ENCODE measurements at places on chromosomes 2 and 18. TPM values are rescaled to one million over a fixed set of nuclear protein-coding genes. Genes with fewer than 3 reads are reported as not detected.
A peak's percentile ranks its signal among the peaks of the same experiment; 100 is the strongest.

The SGO2 gene
- 55.3 TPM for total RNA-seq

The MRO gene
- 0.46 TPM for total RNA-seq

The ELOA2 gene
- total RNA-seq = not detected

The ANKRD53 gene
- not detected for total RNA-seq

The TUBA4B gene
- total RNA-seq = not detected

- DNase-seq = no peak
Measured at GRCh38 chr2:68738906-68739594, 4.4 kb downstream of the ARHGAP25 start.

DNA sequence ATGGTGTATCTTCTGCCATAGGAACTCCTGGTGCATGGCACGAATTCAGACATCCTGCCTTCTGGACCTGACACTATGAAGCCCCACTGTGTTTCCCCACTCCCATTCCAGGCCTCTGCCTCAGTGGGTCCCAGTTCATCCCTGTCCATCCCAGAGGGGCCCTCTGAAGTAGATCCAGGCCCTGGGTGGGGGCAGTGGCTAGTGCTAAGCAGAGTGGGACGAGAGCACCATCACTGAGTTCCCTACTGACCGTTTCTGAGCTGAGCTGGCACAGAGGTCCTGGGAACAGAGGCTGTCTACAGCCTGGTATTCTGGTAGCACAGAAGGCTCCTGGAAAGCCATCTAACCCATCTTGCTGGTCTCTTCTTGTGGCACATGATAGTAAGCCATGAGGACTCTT is 54.0 kb downstream of the ATOH8 start:
- no peak for DNase-seq

GRCh38 chr2:231606941-231607340 is 14.3 kb downstream of the TEX44 start:
- DNase-seq = no peak

DNA sequence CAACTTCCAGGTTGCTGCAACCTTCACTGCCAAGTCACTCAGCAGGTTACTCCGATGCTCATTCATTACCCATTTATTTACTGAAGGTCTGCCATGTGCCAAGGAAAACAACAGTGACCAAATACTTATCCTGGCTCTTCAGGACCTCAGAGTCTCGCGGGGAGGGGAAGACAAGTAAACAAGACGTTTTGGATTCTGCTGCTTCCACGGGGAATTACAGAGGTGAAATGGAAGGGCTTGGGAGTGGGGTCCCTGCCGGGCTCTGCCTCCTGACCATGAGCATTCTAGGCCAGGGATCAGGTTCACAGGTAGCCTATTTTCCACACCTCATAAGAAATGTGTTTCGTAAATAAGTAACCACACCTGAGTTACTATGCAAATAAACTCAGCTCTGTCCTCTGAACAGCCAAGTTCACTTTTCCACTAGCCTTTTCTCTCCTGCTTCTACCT is 68.1 kb downstream of the CLHC1 start:
- DNase-seq = no peak

- no peak for DNase-seq
Measured at GRCh38 chr2:241308267-241308666, 7.2 kb downstream of the HDLBP start.

DNA sequence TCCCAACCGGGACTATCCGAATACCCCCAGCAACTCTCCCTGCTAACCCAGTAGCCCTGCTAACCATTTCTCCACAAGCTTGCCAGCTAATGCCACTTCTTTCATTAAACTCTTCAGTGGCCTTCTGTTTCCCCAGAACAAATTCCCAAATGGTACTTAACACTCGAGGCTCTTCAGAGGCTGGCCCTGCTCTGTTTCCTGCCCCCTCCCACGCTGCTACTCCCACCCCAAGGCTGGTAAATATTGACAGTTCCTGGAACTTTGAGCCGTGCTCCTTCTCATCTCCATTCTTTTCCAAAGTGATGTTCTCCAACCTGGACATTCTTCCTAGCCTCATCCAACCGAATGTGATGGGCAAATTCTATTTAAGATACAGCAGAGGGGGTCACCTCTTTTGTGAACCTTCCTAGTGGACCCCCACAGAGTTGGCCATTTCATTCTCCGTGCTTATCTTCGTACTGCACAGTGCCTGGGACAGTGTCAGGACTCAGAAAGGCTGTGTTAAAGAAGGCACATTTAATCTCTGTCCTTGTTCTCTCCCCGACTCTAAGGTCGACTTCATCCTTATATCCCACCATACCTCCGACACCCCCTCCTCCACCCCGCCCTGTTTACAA is 3.2 kb upstream of the KIDINS220 start:
- DNase-seq = no peak

- DNase-seq = no peak
Measured at GRCh38 chr2:40168032-40168431, 283.9 kb downstream of the SLC8A1 start.

- no peak for DNase-seq
Measured at GRCh38 chr2:206856513-206856912, 82.8 kb upstream of the CPO start.

DNA sequence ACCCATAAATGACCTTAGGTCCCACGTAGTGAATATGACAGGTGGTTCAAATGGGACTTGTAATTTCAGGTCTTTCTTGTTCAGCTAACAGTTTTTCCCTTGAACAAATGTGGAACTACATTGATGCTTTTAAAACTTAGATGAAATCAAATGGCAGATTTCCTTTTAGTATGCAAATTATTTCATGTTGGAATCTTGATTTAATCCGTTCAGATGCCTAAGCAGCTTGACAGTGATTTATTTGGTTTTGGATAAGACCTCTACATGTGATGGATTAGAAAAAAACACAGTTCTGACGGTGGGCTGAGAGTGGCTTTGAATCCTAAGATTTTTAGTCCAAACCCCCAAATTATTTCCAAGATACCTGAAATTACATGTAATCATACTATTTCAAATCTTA is 16.9 kb downstream of the SCYGR4 start:
- DNase-seq = no peak

DNA sequence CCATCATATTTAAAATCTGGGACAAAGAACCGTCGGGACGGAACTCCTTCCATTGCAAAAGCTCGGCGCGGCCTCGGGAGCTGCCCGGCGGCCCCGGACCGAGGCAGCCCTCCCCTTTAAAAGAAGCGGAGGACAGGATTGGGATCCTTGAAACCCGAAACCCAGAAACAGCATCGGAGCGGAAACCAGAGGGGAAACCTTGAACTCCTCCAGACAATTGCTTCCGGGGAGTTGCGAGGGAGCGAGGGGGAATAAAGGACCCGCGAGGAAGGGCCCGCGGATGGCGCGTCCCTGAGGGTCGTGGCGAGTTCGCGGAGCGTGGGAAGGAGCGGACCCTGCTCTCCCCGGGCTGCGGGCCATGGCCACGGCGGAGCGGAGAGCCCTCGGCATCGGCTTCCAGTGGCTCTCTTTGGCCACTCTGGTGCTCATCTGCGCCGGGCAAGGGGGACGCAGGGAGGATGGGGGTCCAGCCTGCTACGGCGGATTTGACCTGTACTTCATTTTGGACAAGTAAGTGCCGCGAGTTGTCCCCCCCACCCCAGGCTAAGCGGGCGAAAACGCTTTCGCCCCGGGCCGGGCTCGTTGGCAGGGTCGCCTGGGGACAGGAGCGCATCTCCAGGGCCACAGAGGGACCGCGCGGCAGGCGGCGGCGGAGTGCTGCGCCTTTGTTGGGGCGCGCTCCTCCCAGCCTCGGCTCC is at the start of gene ANTXR1:
ANTXR1 (plus strand) TSS at position 38 of the 698 bp plus-strand sequence; CDS start at position 359, 321 bp downstream.
- DNase-seq = no peak

GRCh38 chr2:48448274-48449061 is 81.5 kb upstream of the STON1 start:
- DNase-seq = no peak

DNA sequence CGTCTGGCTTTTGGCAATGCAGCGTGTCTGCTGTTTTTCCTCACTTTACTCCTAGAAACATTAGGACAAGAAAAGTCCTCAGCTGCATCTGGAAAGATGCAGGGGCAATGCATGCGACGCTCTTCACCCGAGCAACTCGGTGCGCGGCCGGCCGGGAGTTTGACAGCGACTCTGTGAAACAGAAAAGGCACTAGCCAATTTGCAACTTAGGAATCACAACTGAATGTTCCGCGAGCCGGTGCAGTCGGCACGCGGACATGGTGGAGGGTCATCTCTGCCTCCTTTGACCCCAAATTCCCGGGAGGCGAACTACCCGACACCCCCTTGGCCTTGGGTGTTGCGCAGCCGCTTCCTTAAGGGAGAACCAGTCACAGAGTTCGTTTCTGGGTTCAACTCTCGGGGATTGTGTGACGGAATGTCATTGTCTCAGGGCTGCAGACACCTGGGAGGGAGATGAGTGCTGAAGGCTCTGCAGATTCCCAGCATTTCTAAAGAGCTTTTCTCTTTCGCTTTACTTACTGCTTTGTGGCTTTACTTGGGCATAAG is 9.8 kb downstream of the NR4A2 start:
- no peak for DNase-seq

- DNase-seq = no peak
Measured at GRCh38 chr2:237073552-237073951, 12.1 kb upstream of the COPS8 start.

- peak; percentile 23 for DNase-seq
Measured at GRCh38 chr2:164538240-164538866, 82.9 kb downstream of the GRB14 start.

DNA sequence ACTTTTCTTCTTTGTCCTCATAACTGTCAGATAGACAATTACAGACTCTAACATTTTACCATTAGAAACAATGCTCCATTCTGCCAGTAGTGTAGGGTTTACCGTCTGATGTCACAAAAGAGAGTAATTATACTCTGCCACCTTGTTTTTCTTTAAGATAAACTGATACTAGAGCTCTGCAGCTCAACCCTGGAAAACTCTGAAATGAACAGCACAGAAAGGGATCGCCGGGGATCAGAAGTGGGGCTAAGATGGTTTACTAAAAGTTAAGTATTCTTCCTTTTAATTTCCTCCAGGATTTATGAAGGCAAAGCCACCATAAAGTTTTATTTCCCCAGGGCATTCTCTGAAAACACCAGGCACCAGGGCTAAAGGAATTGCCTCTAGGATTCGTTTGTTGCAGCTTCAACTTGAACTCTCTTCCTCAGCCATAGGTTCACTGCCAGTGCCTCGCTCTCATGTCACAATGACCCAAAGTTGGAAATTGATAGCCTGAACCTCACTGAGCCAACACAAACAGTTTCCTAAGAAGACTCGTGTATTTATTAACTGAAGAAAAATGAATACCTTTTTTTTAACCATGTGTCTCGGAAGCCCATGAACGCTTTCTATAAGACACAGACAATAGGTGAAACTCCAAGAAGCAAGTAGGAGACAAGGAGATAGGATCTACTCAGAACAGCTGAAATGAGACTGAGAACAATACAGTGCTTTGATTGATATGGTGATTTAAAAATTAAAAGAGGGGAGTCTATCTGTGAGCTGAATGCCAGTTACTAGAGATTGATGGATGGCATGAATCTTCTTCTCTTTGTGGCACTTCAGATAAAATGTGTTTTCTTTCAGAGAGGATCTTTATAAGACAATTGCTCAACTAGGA is 121.5 kb upstream of the SPATS2L start:
- DNase-seq = no peak

- no peak for DNase-seq
Measured at GRCh38 chr18:41849632-41850031, 105.4 kb upstream of the PIK3C3 start.

- DNase-seq = no peak
Measured at GRCh38 chr18:23359421-23359820, 93.7 kb upstream of the RIOK3 start.

DNA sequence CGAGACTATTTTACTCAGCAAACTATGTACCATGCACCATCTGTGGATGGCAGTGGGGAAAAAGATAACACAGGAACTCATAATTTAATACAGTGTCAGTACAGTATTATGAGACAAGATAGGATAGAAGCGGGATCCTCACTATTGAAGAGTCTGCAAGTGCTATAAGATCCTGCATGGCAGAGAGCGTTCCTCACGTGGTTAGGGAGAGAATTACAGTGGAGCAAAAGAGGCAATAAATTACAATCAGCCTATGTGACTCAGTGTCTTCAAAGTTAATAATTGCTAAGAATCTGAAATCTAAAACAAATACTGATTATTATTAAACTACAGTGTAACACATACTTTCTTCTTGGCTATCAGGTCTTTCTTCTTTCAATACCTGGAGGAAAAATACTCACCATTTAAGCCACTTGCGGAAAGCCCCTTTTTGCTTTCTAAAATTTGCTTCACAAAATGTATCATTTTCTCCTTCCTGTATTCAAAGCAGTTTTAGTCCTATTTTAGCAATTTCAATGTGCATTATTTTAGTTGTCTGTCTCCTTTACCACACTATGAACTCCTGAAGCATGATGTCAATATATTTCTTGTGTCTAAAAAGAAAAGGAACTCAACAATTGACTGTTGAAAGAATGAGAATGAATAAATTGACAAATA is 342.9 kb downstream of the SPAG16 start:
- DNase-seq = peak; percentile 3
